ENCODE measurements at places on chromosomes 2 and 18.

DNA sequence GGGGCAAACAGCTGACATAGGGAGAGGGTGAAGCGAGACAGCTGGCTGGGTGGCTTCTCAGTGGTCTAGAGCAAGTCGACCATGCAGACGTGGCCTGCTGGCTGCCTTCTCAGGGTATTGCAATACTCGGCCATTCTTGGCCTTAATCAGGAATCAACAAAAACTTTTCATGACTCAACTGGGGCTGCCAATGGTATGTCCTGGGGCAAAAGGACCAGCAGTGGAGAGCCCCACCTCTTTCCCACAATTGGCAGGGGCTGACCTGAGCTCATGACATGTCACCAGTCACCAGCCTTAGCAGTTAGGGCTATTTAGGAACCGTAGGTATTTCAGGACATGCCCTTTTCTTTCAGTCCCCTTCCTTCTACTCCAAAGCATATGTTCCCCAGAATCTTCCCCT, 19.1 kb downstream of the PLA2R1 start:
- DNase-seq, result no peak

DNA sequence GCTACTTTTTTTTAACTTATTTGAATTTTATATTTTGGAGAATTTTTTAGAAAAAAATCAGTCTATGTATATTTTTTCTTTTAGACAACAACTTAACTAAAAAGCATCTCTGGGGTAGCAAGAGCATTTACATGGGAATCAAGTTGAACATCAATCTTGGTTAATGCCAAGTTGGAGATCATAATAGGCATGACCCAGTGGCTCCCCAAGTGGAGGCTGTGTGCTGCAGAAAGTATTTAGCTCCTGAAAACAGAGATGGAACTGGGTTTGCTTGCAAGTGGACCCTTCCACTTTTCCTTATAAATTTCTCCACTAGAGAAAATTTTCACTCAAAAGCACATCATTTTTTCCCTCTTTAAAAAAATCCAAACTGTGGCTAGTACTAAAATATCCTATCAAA, 23.9 kb upstream of the CAVIN2 start:
- DNase-seq, result no peak

GRCh38 chr2:23131066-23131575, 253.9 kb upstream of the KLHL29 start:
- no peak for DNase-seq

GRCh38 chr2:7984693-7985353, 697.0 kb upstream of the ID2 start:
- DNase-seq, result no peak

GRCh38 chr18:28972333-28972907, 795.5 kb upstream of the CDH2 start:
- no peak for DNase-seq

DNA sequence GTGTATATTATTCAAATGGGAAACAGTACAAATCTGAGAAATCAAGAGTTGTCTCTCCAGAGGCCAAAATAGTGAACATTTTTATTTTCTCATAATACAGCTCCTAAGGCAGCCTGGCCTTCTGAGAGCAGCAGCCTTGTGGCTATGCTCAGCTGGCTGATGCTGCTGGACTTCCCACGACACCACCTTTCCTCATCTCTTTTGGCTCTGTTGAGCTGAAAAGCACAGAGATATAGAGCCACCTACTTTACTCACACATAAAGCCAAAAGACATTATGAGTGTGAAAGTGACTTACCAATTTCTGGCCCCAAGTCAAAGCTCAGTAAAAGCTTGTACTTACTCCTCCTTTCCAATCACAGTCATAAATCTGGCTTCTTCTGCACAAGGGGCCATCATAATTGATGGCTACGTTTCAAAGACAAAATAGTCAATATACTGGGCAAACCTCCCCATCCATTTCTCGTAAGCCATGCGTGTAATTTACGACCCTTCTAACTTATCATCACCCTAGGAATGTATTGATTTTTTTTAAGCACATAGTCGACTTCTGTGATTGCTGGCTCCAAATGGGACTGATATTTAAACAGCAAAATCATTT, 18.6 kb upstream of the REG3A start:
- DNase-seq, result no peak

GRCh38 chr2:157471078-157471477, 27.2 kb upstream of the CYTIP start:
- DNase-seq, result no peak

GRCh38 chr2:64819774-64820688, 166.3 kb upstream of the SERTAD2 start:
- no peak for DNase-seq

DNA sequence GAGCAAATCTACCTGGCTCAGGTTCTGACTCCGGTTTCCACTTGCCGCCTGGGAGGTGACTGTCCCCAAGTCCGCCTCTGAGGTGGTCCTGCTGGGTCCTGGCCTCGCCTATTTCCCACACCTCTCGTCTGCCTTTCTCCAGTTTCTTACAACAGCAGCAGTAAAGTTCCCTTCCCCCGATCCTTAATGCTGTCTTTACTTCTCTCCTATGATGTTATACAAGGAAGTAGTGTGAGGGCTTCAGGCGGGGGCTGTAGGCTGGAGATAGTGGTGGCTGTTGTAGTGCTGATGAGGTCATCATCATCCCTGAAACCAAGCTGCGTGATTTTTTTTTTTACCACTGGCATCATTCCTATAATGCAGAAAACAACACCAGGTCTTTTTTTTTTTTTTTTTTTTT, 18.9 kb downstream of the TGIF1 start:
- no peak for DNase-seq

DNA sequence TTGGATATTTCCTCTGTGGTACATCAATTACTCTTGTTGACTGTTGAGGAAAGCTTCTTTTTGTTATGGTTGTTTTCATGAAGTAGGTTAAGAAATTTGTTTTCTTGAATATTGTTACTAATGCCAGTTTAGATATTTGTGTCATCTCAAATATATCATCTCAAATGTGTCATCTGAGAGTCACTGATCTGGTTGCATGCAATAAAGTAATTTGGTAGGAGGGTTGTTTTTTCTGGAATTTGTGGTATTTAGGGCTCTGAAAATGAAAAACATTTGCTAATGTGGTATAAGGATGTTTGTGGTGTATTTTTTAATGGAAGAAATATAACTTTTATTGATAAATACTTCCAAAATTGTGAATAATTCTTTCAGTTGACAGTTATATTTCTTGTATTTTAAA, 117.7 kb downstream of the GREB1L start:
- no peak for DNase-seq

DNA sequence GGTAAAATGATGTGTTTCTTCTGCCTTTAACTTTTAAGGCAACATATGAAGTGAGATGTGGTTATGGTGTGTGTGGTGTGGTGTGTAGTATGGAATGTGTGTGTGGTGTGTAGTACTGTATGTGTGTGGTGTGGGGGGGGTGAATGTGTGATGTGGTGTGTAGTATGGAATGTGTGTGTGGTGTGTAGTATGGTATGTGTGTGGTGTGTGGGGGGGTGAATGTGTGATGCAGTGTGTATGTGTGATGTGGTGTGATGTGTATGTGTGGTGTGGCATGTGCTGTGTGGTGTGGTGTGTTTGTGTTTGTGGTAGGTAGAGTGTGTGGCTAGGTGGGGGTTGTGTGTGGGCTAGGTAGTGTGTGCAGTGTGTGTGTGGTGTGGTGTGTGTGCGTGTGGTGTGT, 17.2 kb upstream of the ARL4C start:
- no peak for DNase-seq

GRCh38 chr2:71857636-71858035, 290.0 kb downstream of the CYP26B1 start:
- no peak for DNase-seq

- DNase-seq, result no peak
Measured at GRCh38 chr2:9095690-9096089, 92.2 kb upstream of the MBOAT2 start.

DNA sequence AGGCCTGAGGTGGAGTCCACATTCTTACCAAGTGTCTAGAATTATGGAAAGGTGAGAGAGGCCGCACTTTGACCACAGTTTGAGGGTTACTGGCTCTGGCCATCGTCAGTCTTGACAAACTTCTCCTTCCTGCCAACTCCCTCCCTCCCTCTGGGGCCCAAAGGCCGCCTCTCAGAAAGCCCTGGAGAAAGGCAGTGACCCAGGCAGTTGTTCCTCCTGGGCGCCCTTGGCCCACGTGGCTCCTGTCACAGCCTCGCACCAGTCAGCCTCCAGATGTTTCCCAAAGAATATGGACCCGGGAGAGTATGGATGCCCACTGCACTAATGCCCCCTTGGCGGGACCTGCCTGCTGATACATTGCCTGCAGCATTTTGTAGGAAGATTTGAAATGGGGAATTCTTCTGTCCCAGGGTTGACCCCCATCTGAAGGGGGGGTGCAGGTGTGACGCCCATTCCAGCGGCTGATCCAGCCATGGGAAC, 61.7 kb downstream of the ASB1 start:
- no peak for DNase-seq

GRCh38 chr2:24456599-24457556, 34.2 kb upstream of the NCOA1 start:
- peak; percentile 48 for DNase-seq

DNA sequence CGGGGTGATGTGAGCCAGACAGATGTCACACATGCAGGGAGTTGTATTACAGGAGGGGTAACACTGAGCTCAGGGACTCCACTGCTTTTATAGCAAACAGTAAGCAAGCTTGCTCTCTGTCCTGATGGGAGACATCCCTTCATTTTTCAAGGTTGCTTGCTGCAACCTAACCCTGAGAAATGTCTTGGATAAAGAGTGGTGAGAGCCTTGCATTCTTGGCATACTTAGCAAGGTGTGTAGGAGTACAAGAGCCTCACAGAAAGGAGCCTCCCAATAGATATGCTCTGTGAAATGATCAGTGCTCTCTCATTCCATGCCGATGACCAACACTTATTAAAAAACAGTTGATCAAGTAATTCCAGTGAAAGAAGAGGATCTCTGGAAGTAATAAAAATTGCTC, 8.1 kb downstream of the PFN4 start:
- DNase-seq, result no peak

- peak; percentile 75 for DNase-seq
Measured at GRCh38 chr2:206981739-206982340, 42.5 kb downstream of the CPO start.

DNA sequence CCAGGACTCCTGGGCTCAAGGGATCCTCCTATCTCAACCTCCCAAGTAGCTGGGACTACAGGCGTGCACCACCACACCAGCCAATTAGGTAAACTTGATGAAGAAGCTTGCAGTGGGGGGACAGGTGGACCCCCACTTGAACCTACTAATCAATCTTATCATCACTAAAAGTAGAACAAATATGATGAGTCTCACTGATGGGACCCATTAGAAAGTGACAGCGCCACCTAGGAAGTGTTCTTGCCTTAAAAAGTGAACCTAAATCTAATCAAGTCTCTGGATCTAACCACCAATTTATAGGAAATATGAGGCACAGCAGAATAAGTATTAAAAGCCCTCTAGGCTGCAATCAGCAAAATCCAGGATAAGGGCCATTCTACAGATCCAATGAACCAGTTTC, 79.2 kb downstream of the BIN1 start:
- no peak for DNase-seq

DNA sequence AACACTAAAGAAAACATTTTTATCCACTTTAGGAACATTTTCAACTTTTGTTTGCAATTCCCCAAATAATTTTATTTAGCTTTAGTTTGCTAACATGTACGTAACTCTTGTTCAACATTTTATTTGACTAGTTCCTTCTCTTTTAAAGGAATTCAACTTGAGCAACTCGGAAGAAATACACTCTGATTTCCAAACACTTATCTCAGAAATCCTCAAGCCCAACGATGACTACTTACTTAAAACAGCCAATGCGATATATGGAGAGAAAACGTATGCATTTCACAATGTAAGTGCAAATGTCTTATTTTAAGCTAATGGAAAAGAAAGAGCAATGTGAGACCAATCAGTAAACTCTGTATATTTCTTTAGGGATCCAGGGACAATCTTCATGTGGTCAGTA, 10.1 kb downstream of the SERPINB10 start:
- DNase-seq, result no peak

- DNase-seq, result no peak
Measured at GRCh38 chr2:105129722-105130232, 91.9 kb downstream of the MRPS9 start.

GRCh38 chr2:235868645-235869044, 299.5 kb downstream of the GBX2 start:
- DNase-seq, result no peak

DNA sequence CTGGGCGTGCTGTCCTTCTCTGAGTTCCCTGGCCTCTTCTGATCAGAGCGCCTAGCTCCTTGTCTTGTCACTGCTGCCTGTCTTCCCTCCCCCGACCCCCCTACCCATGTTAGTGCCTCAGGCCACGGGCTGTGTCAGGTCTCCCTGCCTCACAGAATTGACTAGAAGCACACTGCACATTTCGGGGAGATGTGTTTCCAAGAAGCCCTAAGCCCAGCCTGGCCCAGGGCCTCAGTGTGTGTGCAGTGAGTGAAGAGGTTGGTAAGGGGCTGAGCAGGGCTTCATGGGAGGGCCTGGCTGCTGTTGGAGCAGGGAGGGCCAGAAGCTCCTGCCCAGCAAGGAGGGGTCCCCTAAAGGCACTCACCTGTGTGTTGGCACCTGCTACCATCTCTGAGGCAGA, 13.1 kb downstream of the KCNF1 start:
- DNase-seq, result no peak

DNA sequence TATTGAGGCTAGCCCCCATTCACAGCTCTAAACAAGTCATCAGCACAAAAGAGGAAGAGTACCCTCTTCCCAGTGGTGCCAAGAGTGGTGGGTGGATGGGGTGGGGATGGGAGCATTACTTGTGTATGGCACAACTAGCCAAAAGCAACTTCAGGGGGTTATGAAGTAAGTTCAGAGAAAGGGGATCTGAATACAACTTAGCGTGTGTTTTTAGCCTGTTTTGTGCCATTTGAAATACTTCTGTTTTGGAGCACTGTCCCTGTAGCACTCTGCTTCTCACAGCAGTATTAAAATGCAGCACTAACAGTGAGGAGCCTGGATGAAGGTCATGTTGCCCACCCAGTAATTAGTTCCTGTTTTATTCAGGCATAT, 113.5 kb downstream of the CRIM1 start:
- no peak for DNase-seq

- no peak for DNase-seq
Measured at GRCh38 chr2:217793566-217794132, 209.1 kb downstream of the TNS1 start.

GRCh38 chr2:226023383-226023782, 623.9 kb downstream of the NYAP2 start:
- no peak for DNase-seq

GRCh38 chr18:57921708-57922107, 118.6 kb upstream of the ATP8B1 start:
- DNase-seq, result no peak

DNA sequence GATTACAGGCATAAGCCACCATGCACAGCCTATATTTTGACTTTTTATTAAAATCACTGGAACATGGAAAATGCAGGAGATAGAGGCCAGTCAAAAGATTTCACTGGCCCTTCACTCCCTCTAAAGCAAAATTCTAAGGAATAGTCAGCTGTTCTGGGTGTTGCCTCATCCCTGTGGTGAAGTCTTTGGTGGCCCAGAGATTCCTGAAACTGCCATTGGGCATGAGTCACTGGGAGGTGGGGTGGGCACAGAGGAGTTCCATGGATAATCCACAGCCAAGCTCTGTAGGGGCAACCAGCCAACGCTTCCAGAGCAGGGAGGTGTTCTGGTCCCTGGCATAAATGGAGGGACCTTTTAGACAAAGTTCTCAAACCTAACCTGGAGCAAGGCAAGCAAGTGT, 89.7 kb upstream of the TTC39C start:
- DNase-seq, result no peak

- DNase-seq, result peak; percentile 7
Measured at GRCh38 chr2:65351948-65352595, 80.3 kb downstream of the SPRED2 start.

- no peak for DNase-seq
Measured at GRCh38 chr2:224882291-224883171, 159.7 kb downstream of the DOCK10 start.
